ENCODE measurements at places on chromosomes 4 and X.

GRCh38 chr4:98484031-98484430 lies 174.4 kb downstream of the TSPAN5 start:
- no peak for DNase-seq

DNA sequence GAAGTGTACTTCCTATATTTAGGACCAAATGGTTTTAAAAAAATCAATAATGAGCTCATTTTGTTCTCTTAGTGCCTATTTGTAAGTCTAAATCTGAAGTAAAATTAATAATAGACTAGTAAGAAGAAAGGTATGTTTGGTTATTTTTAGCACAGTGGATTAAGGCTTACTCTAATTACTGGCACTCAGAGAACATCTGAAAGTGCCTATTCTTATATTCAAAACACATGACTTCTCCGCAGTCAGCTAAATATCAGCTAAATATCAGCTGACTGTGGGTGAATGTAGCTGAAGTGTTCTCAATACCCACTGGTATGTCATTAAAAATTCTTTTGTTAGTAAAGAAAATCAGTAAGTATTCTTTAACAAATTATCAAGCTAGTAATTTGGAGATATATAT lies 6.0 kb downstream of the AP1S2 start:
- no peak for DNase-seq

DNA sequence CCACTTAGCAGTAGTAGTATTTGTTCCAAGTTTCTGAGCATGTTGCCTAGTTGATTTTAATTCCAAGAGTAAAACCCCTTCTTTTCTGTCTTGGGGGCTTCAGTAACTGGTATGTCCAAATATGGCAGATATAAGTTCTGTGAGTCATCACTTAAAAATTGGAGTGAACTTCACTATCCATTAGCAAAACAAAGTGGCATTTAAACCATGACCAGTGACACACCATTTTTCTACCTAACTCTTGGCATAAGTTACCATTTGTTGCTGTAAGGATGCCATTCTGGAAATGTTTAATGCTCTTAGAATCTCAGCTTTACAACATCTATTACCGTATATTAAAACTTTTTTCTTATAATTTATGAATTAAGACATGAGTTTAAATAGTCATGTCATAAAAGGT lies 102.0 kb downstream of the CBR4 start:
- DNase-seq: no peak

DNA sequence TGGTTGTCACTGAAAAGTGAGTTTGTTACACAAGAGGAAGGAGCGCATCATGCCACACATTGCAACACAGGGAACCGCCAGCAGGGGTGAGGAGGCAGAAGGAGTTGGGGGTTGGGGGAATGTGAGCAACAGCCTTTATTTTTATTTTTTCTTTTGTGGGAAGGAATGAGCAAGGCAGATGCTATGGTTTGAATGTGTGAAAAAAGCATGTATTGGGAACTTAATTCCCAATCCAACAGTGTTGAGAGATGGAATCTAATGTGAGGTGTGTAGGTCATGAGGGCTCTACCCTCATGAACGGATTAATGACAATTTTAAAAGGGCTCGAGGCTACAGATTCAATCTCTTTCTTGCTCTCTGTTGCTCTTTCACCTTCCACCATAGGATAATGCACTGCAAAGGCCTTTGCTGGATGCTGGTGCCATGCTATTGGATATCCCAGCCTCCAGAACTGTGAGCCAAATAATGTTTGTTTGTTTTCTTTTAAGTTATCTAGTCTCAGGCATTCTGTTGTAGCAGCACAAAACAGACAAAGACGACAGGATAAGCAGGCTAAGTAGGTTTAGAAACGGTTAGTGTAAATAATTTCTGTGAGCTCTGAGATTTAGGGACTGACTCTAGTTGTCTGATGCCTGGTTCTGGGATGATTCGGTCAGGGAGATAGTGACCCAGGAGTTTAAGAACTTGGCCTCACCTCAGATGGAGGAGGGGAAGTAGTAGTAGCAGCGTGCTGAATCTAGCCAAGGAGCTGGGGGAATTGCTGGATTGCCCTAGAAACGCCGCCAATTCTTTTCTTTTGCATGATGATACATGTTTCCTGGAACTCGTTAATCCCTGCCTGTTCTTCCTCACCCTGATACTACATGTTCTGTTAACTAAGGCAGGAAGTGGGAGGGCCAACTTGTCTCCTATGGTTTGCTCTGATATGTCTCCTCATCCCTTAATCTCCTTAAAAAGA lies 156.6 kb upstream of the CTSO start:
- no peak for DNase-seq

DNA sequence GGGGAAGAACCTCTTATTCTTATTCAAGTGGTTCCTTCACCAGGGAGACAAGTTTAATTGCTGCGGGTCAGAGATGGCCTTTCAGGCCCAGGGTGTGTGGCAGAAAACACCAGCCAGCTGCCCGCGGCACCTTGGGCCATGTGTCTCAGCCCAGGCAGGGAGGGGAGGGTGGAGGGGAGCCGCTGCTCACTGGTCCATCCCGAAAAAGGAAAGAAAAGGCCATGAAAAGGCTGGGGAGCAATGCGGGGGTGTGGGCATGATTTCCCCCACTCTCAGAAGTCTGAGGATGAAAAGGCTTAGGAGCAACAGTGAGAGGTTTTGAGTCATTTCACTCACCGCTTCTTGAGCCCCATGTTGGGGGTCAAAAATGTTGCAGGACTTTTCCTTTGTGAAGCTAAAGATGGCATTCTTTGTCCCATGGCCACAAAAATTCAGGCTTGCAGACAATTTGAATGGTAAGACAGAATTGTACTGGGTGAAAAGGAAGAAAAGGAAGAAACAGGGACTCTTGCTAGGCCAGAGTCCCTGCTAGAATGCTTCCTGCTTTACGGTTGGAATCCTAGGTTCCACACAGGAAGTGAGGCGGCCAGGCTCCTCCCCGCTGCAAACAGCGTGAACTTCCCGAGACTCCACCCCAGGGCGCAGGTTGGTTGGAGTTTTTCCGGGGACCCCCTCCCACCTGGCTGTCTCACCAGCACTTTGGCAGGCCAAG lies 17.4 kb upstream of the FAM47E start:
- DNase-seq: peak; percentile 22

DNA sequence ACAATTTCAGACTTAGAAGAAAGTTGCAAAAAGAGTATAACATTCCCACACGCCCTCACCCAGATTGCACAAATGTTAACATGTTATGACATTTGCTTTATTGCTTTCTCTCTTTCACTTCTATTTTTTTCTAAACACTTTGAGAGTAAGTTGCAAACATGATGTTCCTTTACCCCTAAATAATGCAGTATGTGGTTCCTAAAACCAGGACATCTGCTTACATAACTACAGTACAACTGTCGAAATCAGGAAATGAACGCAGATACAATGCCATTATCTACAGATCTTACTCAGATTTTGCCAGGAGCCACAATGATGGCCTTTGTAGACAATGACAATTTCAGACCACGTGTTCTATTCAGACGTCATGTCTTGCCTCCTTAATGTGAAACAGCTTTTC lies 22.4 kb downstream of the SH3TC1 start:
- DNase-seq: no peak

DNA sequence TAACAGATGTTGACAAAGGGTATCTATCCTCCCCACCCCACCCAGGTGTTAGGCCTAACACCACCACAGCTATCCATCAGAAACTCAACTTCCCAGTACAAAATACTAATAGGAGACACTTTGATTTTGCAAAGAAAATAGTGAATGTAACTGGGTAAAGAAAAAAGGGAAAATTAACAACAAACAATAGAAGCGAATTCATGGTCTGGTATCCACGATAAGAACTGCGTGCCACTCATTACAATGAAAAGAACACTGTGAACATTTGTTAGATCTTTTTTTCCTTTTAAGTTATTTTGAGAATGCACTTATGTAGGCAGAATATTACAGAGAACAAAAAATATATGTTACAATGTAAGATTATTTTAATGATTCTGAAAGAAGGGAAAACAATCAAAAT lies 12.0 kb downstream of the TSPAN5 start:
- no peak for DNase-seq

- DNase-seq: peak; percentile 28
These were observed 5.1 kb upstream of the GABRQ start for GRCh38 chrX:152632445-152633097.

DNA sequence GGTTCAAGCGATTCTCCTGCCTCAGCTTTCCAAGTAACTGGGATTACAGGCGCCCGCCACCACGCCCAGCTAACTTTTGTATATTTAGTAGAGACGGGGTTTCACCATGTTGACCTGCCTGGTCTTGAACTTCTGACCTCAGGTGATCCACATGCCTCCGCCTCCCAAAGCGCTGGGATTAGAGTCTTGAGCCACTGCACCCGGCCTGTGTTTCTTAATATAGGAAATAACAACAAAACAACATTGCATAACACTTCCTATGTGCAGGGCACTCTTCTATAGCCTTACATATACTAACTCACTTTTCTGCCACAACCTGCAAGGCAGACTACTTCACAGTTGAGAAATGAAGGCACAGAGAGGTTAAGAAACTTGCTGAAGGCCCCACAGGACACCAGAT lies 12.8 kb upstream of the TMEM131L start:
- no peak for DNase-seq

DNA sequence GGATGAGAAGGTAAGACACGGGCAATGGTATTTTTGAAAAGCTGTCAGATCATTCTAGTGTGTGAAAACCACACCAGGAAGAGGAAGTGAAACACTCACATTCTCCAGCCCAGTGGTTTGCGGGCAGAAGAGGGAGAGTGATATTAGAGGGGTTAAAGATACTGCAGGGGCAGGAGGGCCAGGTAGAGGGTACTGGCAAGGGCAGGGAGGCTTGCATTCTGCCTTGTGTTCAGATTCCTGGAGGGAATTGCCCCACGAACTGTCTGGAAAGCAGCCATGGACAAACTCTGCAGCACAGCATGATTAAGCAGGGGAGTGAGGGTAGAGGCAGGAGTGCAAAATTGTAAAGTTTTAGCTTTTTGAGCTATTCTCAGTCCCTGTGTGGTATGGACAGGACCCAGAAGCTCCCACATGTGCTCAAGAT lies 30.9 kb downstream of the NIPAL1 start:
- no peak for DNase-seq

GRCh38 chr4:41839916-41840854 lies 91.7 kb upstream of the PHOX2B start:
- no peak for DNase-seq

GRCh38 chrX:106917830-106918500 lies 2.2 kb upstream of the CLDN2 start:
- DNase-seq: no peak

DNA sequence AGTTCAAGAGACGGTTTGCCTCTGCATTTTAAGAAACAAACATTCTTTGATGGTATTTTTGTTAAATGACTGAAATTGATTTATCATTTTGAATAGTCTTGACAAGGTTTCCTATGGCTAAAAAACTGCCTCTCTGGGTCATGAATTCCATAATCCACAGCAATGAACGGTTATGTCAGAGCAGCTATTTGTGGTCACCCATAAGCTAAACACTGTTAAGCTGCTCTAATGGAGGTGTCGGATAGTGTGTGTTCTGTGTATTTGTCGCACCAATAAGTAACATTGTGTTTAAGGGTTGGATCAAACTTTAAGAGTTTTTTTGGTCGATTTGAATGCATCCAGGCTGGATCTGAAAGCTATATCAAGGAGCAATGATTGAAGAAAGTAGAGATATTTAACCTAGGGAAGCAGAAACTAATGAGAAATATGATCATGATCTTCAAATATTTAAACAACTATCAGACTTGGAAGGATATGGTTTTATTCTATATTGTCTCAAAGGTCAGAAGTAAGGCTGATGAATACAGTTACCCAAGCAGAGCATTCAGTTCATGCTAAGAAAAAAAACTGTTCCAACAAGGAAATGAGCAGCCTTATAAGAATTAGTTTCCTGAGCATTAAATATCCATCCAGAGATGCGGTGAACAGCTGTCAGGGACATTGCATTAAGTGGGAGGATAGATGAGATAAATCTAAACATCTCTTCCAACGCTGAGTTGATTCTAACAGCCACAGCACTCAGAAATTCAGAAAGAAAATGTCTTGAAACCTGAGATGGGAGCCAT lies 232.3 kb upstream of the RPS6KA3 start:
- no peak for DNase-seq

DNA sequence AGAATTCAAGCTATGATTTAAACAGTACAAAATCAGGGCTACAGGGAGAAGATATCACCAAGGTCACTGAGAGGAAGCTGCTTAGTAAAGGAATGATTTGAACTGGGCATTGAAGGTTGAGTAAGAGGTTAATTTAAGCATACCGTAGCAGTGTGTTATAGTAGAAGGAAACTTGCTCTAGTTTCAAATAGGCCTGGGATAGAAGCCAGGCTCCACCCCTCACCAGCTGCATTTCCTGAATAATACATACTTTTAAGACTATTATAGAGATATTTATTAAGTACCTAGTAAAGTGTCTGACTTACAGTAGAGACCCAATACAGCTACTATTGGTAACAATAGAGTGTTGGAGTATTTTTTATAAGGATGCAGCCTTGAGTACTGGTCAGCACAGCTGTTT lies 118.0 kb upstream of the GLRA2 start:
- no peak for DNase-seq

DNA sequence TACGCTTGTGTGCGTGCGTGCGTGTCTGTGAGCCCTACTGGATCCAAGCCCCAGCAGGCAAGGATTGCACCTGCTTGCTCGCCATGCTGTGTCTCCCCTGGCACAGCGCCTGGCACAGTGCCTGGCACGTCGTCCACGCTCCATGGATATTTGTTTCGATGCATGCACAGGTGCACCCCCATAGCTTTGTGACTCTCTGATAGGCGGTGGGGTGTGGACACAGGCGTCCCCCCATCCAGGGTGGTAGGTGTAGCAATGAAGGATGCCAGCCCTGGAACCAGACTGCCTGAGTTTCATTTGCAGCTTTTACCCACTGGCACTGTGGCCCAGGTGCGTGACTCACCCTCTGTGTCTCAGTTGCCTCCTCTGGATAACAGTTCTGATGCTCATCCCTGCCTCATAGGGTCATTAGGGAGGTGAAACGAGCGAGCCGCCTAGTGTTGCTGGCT lies 20.2 kb downstream of the PIGG start:
- no peak for DNase-seq

DNA sequence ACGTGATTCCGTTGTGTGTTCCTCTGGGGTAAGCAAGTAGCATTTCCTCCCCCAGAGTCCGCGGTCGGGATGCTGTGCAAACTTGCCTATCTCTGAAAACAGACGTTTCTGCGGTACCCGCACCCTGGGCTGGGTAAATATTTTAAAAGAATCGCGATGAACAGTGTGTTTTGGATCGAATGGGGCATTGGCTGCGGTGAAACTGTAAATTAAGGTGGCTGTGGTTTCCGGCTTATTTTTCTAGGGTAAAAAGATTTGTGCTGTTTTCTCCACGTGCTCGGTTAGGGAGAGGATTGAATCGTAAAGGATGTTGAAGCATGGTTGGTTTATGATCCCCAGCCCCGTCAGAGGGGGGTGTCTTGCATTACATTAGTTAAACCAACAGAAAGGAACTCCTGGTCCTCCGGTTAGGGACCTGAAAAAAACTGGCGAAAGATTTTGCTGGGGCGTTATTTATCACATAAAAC lies 1.2 kb downstream of the HHIP start:
- DNase-seq: no peak

- no peak for DNase-seq
These were observed 15.1 kb downstream of the TAF9B start for GRCh38 chrX:78124307-78124706.

DNA sequence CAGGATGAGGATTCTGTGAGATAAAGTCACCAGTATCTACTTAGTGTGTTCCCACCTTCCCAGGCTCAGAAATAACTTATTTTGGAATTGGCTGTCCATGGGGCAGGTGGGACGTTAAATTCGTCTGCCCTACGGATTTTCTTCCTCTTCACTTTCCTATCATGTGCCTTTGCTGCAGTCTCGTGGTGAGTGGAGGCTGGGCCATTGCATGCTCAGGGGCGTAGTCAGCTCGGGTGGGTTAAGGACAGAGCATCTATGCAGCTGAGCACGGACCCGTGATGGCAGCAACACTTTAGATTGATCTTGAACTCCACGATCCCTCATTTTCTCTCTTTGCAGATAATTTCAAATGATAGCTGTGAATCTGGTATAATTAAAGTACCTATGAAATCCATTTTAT lies 51.5 kb downstream of the CLDN22 start:
- no peak for DNase-seq
